ENCODE measurements at places on chromosomes 2 and 18. TPM values are rescaled to one million over a fixed set of nuclear protein-coding genes. Genes with fewer than 3 reads are reported as not detected.

Gene ANKRD30BL
- not detected for polyA plus RNA-seq

Gene CD28
- 0.14 TPM for polyA plus RNA-seq

Gene DUSP19
- 1.0 TPM for polyA plus RNA-seq

Gene ACTR1B
- 60.9 TPM for polyA plus RNA-seq

Gene LBX2
- polyA plus RNA-seq: 1.4 TPM
